ENCODE measurements at places on chromosomes 5 and 9.

DNA sequence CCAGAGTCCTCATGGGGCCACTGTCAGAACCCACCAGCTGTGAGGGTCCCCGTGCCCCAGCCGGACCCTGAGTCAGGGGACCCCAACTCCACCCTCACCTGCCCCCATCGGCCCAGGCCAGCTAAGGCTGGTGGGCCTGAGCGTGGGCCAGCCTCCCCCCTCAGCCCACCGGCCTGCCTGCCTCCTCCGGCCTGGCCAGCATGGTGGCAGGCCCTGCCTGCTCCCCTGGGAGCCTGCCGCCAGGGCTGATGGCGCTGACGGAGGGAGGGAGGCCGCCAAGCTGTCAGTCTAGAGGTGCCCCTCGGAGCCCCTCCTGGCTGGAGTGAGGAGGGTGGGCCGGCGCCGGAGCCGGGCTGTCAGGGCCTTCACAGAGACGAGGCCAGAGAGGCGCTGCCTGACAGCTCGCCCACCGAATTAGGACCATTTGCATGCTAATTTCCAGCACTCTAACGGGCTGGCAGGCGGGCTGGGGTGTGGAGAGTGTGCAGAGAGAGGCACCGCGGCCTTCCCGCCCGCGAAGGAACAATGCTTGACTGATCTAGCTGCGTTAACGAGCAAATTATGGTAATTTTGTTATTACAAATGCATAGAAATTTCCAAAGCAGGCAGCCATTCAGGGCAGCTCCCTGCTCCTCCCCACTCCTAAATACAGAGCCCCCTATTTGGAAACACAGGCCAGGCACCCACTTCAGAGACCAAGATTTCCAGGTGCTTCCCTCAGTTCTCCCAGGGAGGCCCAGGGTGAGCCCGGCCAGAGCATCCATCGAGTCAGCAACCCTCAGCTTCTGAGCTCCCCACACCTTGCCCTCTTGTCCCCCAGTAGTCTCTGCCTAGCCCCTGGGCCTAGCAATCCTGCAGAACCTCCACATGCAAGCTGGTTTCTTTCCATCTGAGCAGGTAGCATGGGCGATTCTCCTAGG is 169.3 kb downstream of the PAX5 start:
- no peak for DNase-seq

DNA sequence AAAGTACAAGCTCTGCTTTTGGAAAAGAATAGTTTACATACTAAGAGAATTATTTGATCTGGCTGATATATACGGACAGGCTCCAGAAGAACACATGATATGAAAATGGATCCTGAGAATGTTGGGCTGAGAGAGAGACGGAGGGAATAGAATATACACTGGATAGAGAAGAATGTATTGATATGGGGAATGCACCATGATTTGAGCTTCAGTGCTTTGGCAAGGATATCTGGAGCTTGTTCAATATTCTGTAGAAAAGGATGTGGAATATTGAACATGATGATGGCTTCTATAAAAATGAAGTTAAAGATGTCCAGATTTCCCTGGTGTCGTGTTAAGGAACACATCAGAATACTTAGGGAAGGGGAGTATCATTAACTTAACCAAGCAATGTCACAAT is 280.5 kb upstream of the VLDLR start:
- DNase-seq: no peak

GRCh38 chr9:112765281-112765680 is 14.7 kb downstream of the SNX30 start:
- DNase-seq: no peak

DNA sequence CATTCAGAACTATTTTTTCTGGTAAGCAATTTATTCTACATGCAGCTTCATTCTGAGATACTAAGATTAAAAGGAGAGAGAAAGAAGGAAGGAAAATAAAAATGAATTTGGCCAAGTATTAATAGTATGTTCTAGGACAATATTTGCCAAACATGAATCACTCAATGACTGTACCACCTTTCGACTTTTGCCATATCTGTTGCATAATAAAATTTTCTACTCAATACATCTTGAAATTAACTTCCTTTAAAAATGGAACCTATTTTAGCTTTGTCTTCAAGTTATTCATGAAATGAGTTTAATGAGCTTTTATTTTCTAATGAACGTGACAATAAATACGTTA is 111.8 kb downstream of the MARCHF3 start:
- no peak for DNase-seq

GRCh38 chr5:159459951-159460538 is 129.8 kb upstream of the IL12B start:
- no peak for DNase-seq

DNA sequence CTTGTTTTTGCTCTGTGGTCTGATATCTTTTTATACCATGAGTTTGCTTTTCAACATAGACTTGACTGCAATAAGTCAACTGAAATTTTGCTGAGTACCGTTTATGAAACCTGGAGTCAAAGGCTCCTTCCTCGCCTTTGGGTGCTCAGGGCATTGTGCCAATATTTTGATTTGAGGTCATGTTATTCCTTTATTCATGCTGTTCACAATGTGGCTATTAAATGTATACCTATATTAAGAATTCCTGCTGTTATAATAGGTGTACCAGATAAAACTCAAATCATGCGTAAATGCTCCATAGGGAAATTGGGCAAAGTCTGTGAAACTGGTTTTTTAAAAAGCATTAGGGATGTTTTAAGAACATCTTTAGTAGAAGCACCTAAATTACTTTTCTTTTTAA is 334.0 kb upstream of the NUDT12 start:
- no peak for DNase-seq

GRCh38 chr5:159713254-159713653 is 203.0 kb upstream of the ADRA1B start:
- DNase-seq: no peak

All from AG09309 (cell line).